ENCODE measurements at places on chromosomes 13 and 19. TPM values are rescaled to one million over a fixed set of nuclear protein-coding genes. Genes with fewer than 3 reads are reported as not detected.

The RFC3 gene
- polyA plus RNA-seq, result 8.3 TPM

The C2CD4C gene
- not detected for polyA plus RNA-seq

The CILP2 gene
- polyA plus RNA-seq, result 0.09 TPM

The ZNF546 gene
- 4.8 TPM for polyA plus RNA-seq

DNA sequence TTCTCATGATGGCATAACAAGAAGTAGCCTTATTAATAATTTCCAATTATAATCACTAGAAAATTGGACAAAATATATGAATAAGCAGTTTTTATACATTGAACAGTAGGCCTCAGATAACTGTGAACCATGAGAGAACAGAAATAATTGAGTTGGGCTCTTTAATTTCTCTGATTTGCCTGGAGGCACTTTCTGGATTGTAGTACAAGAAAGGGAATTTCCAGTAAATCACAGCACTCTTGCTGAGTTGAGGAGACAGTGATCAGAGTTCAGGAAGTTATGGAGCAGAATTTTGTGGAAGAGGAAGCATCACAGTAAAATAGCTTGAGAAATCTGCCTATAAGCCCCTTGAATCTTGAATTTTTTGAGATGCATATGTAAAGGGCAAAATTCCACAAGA, 216.2 kb downstream of the MAB21L1 start:
- no peak for DNase-seq
- no peaks in the 10 kb centered on the region for H3K27me3 ChIP-seq
- no peak overlapping the region for H3K27ac ChIP-seq
- H3K4me3 ChIP-seq, result no peak overlapping the region
- no peaks in the 10 kb centered on the region for H3K36me3 ChIP-seq
- no peaks in the 10 kb centered on the region for H3K4me1 ChIP-seq

DNA sequence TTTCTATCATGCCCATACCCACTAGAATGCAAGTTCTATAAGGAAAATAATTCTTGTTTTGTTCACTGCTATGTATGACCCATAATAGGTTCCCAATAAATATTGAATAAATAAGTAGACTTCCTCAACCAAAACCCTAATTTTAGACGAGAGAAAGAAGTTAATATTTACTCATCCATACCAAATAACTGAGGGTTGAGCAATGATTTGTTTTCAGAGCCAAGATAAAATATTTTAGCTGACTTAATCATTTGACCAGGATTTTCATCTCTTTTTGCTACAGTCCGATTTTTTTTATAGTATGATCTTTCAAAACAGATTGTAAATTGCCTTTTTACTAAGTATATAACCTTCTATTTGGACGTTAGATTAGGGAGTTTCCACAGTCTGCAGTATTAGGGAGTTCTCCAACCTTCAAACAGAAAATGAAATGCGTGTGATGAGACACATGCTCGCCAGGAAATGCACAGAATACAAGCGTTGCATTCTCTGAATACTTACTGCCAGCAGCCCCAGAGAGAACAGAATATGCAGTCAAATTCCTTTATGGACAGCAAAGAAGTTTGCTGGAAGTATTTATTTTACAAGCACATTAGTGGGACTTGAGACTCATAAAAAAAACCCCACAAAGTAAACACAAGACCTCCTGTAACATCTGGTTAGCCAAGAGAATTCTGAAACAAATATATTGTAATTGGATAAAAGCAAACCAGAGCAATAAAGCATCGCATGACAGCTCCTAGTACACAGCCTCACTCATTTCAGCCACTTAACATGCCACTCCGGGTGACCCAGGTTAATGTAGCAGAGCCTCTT, 230.0 kb downstream of the MYO16 start:
- H3K36me3 ChIP-seq, result no peaks in the 10 kb centered on the region
- no peaks in the 10 kb centered on the region for H3K27me3 ChIP-seq
- H3K4me3 ChIP-seq, result no peak overlapping the region
- no peaks in the 10 kb centered on the region for H3K4me1 ChIP-seq
- H3K27ac ChIP-seq, result no peak overlapping the region

DNA sequence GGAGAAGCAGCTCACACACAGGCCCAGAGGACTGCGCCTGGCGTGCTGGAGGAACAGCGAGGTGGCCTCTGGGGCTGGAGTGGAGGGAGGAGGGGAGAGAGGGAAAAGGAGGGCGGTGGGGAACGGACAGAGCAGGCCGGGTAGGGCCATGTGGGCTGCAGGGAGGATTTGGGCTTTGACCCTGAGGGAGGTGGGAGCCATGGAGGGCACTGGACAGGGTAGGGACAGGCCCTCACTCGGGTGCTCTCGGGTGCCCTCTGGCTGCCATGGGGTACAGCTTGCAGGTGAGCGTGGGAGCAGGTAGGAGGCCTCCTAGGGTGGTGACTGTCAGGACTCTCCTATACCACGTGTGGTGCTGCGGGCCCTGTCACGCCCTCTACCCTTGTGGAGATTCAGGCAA, 22.8 kb downstream of the PLIN4 start:
- H3K27me3 ChIP-seq, result no peaks in the 10 kb centered on the region
- no peaks in the 10 kb centered on the region for H3K4me1 ChIP-seq
- peaks cover 32% of the 10 kb centered on the region for H3K36me3 ChIP-seq
- DNase-seq, result no peak

- H3K4me1 ChIP-seq, result no peaks in the 10 kb centered on the region
- H3K27me3 ChIP-seq, result no peaks in the 10 kb centered on the region
- no peak overlapping the region for H3K4me3 ChIP-seq
These were observed 9.9 kb downstream of the CDC16 start for GRCh38 chr13:114244637-114245036.

GRCh38 chr13:85277748-85278147, 521.5 kb downstream of the SLITRK6 start:
- no peak for DNase-seq
- H3K27me3 ChIP-seq, result no peaks in the 10 kb centered on the region
- no peaks in the 10 kb centered on the region for H3K4me1 ChIP-seq
- H3K4me3 ChIP-seq, result no peak overlapping the region
- H3K36me3 ChIP-seq, result no peaks in the 10 kb centered on the region

DNA sequence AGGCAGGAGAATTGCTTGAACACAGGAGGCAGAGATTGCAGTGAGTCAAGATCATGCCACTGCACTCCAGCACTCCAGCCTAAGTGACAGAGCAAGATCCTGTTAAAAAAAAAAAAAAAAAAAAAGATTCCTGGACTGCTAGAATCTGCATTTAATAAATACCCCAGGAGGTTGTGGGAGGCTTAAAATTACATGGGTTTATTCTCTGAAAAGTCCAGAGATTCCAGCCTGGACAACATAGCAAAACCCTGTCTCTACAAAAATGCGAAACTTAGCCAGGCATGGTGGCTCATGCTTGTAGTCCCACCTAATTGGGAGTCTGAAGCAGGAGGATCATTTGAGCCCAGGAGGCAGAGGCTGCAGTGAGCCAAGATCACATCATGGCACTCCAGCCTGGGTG, 9.5 kb upstream of the SLC1A5 start:
- H3K36me3 ChIP-seq, result no peaks in the 10 kb centered on the region
- DNase-seq, result no peak
- H3K27me3 ChIP-seq, result no peaks in the 10 kb centered on the region
- no peak overlapping the region for H3K4me3 ChIP-seq

GRCh38 chr13:39484506-39485313, 118.3 kb downstream of the LHFPL6 start:
- DNase-seq, result no peak
- H3K4me1 ChIP-seq, result no peaks in the 10 kb centered on the region
- no peak overlapping the region for H3K4me3 ChIP-seq
- no peaks in the 10 kb centered on the region for H3K36me3 ChIP-seq
- H3K27ac ChIP-seq, result no peak overlapping the region
- H3K27me3 ChIP-seq, result peaks cover 8% of the 10 kb centered on the region

DNA sequence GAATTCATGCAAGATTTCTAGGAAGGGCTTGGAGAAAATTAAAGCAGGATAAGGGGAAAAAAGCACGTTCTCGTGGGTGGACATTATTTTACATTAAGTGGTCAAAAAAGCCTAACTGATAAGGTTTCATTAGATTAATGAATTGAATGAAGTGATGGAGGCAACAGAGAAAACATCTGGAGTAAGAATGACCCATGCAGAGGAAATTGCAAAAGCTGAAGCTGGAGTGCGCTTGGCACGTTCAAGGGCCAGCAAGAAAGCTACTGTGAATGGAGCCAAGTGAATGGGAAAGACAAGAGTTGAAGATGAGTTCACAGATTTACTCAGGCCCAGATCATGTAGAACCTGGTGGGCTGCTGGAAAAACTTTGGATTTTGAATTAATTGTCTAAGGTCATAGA, 777.9 kb downstream of the DACH1 start:
- no peaks in the 10 kb centered on the region for H3K27me3 ChIP-seq
- H3K36me3 ChIP-seq, result no peaks in the 10 kb centered on the region
- H3K4me3 ChIP-seq, result no peak overlapping the region
- DNase-seq, result no peak
- no peaks in the 10 kb centered on the region for H3K4me1 ChIP-seq

GRCh38 chr13:94305934-94306333, 173.5 kb downstream of the DCT start:
- no peaks in the 10 kb centered on the region for H3K27me3 ChIP-seq
- no peak for DNase-seq
- no peaks in the 10 kb centered on the region for H3K4me1 ChIP-seq
- no peak overlapping the region for H3K27ac ChIP-seq
- no peak overlapping the region for H3K4me3 ChIP-seq
- H3K36me3 ChIP-seq, result no peaks in the 10 kb centered on the region

DNA sequence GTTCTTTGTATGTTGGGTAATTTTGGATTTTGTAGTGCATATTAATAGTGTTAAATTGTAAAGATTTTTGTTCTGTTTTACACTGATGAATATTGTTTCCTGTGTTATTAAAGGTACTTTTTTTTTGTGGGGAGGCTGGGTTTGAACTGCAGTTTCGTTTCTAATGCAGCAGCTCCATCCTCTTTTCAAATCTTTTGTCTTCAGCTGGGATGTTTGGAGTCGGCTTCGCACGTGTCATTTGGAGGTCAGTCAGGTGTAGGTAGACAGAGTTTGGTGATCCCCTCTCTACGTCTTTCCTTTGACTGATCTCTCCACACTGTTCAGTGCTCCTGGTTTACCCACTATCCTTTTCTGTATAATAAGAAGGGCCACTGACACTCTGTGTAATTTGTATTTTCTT, 30.3 kb downstream of the TDRD3 start:
- H3K27me3 ChIP-seq, result no peaks in the 10 kb centered on the region
- peak overlapping the region; percentile 81 for H3K4me3 ChIP-seq
- peaks cover 37% of the 10 kb centered on the region for H3K4me1 ChIP-seq
- DNase-seq, result peak; percentile 59
- H3K27ac ChIP-seq, result peak overlapping the region; percentile 79
- no peaks in the 10 kb centered on the region for H3K36me3 ChIP-seq

Measured in CD4-positive, CD25-positive, alpha-beta regulatory T cell (primary cell).